ENCODE measurements at places on chromosomes 5 and 9. TPM values are rescaled to one million over a fixed set of nuclear protein-coding genes. Genes with fewer than 3 reads are reported as not detected.

DNA sequence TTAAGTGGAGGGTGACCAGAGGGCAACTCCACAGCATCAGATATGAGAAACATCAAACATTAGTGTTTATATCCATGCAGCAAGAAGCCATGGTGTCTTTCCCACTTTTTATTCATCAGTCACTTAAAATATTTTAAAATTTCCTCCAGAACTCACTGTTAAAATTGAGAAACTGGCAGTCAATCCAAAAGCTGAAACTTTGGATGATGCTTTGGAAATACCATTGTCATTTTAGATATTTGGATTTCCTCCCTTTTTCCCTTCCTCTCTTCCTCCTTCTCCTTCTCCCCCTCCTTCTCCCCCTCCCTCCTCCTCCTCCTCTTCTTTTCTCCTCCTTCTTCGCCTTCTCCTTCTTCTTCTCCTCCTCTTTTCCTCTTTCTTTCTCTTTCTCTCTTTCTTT lies 33.1 kb upstream of the NTRK2 start:
- no peak for DNase-seq

DNA sequence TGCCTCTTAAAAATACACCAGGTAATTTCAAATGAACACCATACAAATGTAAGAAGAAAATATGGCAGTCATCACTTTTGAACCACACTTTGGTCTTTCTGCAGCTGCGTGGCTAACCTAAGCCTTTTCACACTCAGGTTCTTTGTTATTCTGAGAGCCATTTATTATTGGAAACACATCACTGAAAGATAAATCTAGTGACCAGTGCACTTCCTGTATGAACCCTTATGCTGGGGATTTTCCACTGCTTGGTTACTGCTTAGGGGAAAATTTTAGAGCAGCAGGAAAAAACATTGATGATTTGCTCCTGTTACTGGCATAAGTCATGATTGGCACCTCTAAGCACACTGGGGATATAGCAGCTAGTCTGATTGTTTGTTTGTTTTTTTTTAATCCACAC lies 58.6 kb upstream of the RANBP3L start:
- peak; percentile 4 for DNase-seq

GRCh38 chr5:154712518-154713437 lies 42.4 kb upstream of the LARP1 start:
- no peak for DNase-seq

DNA sequence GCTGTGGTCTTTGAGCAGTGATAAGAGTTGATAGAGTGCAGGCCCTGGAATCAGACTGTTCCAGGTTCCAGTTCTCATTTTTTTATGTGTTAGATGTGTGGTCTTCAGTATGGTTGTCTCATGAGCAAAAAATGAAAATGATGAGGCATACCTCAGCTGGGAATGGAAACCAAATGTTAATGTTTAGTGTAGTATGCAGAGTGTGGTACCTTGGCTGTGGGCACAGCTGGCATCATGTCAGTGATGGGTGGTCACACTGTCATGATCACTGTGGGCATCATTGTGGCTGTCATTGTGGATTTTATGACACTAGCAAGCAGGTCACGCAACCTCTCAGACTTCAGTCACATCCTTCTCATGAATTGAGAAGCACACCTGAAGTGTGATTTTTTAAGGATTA lies 6.4 kb downstream of the ABLIM3 start:
- DNase-seq: no peak

- no peak for DNase-seq
Observed at GRCh38 chr5:53643445-53643844, 83.0 kb downstream of the NDUFS4 start.

- no peak for DNase-seq
Observed at GRCh38 chr5:167285591-167285990, 1005.9 kb upstream of the WWC1 start.

- no peak for DNase-seq
Observed at GRCh38 chr5:128920345-128921215, 44.7 kb upstream of the SLC27A6 start.

DNA sequence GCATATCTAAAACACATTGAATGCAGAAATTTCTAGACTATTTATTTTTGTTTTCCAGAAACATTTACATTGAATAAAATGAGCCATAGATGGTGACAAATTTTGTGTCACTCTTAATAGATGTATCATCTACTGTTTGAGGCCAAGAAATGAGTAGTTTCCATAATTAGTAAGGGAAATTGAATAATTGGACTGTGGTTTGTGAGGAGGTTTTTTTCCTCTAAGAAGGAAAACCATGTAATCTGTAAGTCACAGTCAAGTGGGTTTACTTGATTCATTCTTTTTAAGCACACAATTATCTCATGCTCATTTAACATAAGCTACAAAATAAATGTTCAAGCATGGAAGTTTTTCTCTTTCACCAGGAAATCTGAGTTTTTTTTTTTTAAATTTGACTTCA lies 876.4 kb downstream of the NR2F1-AS1 start:
- DNase-seq: no peak

DNA sequence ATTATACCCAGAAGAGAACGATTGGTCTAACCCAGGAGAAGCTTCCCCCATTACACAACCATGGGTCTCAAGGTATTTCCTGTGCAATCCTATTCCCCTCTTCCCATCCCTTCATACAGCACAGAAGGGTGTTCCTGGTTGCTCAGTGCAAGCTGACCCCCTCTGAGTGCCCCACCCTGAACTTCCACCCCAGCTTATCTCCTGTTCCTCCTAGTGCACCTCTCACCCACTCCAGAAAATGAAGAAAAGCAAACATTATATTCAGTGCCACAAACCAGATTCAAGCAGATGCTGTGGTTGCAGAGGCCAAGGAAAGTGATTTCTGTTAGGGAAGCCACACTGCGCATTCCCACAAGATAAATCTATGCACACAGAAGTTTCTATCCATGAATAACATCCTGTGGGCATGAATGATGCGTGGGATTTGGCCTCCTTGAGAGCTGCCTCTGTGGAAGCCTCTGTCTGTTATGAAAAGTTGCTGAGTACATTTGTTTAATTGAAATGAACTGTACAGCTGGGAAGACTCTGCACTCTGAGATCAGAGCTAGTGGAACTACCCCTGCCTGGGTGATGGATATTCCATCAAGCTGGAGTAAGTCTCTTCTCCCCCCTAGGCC lies 2.2 kb upstream of the OR2S2 start:
- DNase-seq: no peak

DNA sequence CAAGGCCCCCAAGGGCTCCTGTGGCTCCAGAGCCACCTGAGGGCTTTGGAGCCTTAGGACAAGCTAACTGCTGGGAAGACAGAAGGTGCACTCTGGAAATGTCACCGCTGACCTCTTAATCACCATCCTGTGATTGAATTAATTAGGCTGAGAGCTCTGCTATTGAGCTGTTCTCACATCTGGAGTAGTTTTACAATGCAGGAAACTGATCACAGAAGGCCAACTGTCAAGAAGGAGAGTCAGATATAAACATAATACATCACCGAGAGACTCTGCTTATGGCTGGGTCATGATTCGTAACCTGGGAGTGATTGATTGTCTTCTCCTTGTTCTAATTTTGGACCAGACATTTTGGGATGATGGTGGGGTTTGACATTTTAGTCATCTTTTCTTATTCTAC lies 226.1 kb downstream of the SLIT3 start:
- DNase-seq: no peak

The MRPS2 gene
- total RNA-seq: 56.4 TPM

- no peak for DNase-seq
Observed at GRCh38 chr9:116154976-116155697, 1.5 kb downstream of the PAPPA start.

The IL3 gene
- total RNA-seq: 0.98 TPM

DNA sequence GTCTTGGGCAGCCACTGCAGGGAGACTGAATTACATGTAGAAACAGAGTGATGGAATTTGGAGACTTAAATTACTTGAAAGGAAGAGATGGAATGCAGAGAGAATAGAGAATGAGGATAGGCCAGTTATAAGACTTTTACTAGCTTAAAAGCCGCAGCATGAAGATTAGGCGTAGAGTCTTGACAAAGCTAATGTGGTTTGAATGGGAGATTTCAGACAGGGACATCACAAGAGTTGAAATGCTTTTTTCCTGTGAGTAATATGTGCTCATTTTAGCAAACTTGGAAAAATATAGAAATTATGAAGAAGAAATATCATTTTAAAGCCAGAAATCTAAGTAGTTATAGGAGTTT lies 7.5 kb downstream of the CENPP start:
- DNase-seq: no peak

DNA sequence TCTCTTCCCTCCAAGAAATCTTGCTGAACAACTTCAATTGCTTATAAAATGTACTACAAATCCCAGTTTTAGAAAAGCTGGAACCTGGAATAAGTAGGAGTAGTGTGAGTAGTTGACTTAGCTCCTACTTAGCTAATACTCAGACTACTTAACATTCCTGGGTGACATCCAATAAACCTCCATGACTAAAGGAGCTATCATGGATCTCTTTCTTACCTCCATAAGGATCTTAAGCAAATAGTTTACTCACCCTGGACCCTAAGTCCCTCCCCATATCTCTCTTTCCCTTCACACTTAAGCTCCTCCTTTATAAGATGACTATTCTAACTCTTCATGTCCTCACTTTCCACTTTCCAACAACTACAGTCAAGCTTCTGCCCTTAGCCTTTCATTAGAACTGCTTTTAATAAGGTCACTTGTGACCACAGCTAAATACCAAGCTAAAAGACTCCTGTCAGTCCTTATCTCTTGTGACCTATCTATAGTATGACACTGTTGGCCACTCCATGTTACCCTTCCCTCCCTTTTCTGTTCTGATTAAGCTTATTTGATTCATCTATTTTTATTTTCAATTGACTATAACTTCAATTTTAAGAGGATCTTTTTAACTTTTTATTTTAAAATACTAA lies 194.9 kb downstream of the RFX3 start:
- DNase-seq: no peak

The TMEM252 gene
- not detected for total RNA-seq

GRCh38 chr9:70609542-70610286 lies 195.3 kb upstream of the KLF9 start:
- no peak for DNase-seq

DNA sequence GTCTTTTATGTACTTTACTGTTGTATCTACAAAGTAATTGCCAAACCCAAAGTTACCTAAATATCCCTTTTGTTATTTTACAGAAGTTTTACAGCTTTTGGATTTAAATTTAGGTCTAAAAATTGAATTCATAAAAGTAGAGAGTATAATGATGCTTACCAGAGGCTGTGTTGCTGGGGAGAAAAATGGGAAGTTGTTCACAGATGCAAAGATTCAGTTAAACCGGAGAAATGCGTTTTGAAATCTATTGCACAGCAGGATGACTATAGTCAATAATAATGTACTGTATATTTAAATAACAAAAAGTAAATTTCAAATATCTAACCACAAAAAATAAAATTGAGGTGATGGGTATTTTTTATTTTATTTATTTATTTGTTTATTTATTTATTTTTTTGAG lies 2.6 kb upstream of the ANKRD18A start:
- DNase-seq: no peak

- DNase-seq: no peak
Observed at GRCh38 chr5:16034319-16035001, 145.1 kb downstream of the MARCHF11 start.

DNA sequence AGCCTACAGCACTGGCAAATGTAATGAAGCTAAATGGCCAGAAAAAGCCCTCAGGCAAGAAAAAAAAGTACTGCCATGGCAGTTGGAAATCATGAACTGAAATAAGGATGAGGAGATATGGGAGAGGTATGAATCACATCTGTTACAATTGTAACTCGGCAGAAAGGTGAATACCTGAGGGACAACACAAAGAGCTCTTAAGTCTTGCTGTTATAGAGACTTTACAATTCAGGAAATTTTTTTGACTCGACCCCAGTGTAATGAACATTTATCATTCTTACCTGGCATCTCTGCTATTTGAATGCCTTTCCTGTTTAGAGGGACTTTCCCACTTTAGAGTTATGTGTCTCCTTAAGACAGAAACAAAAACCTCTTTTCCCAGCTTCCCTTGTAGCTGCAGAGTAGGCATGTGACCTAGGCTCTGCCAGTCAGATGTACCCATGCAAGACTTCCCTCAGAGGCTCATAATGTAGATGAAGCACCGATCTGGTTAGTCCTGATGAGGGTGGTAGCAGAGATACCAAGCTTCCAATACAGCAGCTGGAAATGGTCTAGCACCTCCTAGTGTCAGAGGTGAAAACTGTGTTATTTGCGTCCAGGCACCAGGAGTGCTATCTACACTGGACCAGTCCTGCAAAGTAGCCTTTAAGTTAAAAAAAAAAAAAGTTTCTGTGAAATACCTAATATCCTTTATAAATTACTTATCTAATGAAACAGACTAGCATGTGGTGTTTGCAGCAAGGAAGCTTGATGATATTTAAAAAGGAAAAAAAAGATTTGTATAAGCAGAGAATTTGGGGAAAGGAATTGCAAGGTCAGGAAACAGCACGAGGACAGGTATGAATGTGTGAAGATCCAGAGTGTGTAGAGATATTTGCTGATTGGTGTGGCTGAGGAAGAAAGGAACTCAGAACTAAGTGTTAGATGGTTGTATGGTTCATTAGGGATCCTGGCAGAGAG lies 146.9 kb upstream of the SLC1A3 start:
- no peak for DNase-seq

DNA sequence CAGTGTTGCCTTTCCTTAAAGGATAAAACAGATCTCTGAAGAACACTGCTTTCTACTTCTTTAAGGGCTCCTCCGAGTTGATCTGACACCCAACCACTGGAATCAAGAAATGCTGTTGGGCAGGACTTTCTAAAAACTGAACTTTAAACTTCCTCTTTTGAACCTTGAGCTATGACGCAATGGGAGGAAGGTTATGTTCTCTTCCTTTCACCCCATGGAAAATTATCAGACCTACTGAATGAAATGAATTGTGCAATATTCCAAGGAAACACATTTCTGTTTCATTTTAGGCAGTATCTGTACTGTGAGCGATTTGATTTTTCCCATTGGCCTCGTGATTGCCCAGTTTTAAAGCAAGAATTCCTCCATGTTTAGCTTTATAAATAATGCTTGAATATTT lies 206.0 kb upstream of the PRR16 start:
- DNase-seq: no peak

- no peak for DNase-seq
Observed at GRCh38 chr9:28915202-28915930, 1342.1 kb upstream of the C9orf72 start.

The ORM2 gene
- total RNA-seq: not detected

The LRRC70 gene
- 0.34 TPM for total RNA-seq

The ITGA1 gene
- 5.1 TPM for total RNA-seq
